ACHN (cell line): ENCODE measurements at places on chromosomes 6 and 20.

DNA sequence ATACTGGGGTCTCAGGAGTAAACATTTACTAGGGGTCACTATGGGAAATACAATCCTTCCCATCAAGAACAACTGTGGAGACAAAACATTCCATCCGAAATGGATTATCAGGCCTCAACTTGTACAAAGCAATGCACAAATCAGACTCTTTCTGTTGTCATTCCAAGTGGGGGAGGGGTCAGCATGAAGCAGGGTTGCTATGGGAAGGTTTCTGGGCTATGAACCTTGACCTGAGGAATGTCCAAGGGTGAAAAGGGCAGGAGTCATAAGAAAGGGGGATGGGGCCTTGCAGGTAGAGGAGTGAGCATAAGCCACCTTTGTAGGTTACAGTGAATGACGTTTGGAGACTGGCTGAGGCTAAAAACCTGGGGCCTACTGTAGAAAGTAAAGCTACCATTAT, 3.1 kb downstream of the METTL24 start:
- no peak for DNase-seq

GRCh38 chr20:59850018-59850641, 83.3 kb downstream of the SYCP2 start:
- peak; percentile 49 for DNase-seq

GRCh38 chr6:25579391-25579883, 72.6 kb upstream of the SCGN start:
- no peak for DNase-seq

GRCh38 chr20:39298571-39299506, 336.7 kb downstream of the DHX35 start:
- DNase-seq = no peak

- no peak for DNase-seq
Observed at GRCh38 chr6:21151530-21151929, 442.0 kb upstream of the SOX4 start.

DNA sequence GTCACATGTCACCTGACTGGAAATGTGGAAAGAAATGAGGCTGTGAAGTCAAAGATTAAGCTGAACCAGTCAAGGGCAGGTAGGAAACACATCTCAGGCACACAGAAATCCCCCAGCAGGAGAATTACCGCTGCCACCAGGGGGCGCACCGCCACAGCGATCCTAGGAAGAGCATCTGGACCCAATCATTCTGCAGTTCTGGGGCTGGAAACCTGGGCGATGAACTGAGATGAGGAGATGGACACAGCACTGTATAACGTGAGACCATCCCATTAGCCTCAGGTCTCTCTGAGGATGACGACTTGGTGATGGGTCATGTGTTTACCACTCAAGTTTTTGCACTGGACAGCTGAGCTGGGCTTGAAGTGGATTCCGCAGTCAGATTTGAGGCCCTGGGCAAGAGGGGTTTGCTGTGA, 6.5 kb upstream of the SLC24A3 start:
- DNase-seq = peak; percentile 44

DNA sequence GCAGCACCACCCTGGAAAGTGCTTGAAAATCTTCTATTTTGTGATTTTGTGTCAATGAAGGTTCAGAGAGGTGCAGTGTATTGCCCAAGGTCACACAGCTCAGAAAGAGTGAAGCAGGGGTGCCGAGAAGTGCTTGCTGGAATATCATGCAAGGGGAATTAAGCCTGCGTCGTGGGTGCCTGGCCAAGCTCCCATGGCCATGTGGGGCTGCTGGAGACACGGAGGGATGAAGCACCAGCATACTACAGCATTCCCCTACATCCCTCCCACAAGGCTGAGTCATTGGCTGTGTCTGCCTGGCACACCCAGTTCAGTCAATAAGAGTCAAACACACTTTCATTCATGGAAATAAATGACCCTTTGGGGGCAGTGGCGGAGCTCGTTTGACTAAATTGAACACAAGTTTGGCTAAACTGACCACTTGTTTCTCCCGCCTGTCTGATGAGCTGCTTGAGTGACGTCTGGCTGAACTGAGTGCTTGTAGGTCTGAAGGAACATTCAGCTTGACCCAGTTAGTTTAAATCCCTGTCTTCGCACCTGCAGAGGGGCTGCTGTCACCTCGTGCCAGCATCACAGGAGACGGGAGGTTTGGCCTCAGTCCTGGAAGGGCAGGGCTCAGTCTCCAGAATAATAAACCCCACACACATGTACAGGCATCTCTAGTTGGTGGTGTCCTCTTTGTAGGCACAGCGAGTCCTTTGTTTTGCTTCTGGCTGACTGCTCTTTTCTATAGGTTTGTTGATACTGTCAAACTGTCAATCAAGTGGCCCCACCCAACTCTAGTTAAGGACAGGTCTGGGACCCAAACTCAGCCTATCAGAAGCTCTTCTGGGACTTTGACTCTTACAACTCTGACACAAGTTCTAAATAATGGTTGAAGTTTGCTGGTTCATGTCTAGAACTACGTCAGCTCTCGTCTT, 8.4 kb upstream of the TGM2 start:
- DNase-seq = peak; percentile 80

- peak; percentile 47 for DNase-seq
Observed at GRCh38 chr20:61531553-61532345, 279.7 kb downstream of the CDH4 start.

DNA sequence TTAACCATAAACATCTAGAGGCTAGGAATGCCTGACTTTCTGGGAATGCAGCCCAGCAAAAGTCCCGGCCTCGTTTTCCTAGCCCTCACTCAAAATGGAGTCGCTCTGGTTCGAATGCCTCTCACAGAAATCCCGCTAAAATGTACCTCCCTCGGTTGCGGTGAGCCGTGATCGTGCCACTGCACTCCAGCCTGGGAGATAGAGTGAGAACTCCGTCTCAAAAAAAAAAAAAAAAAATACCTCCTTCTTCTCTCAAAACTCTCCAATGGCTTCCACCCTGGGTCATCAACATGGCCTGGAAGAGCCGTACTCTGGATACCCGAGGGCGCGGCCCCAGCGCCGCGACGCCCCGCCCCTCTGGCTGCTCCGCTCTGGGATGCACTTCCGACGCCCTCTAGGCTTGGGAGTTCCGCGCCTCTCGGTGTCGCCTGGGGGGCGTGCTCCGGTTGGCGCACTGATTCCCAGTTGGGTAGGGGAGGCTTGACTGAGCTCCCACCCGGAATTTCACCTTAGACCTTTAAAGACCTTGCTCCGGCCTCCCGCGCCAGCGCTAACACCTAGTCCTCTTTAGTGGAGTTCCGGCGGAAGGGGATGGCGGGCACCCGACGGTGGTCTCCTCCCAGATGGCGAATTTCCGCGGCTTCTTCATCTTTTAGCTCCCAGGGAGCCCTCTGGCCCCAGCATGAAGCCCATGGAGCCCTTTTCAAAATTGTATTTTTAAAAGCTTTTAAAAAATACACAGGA, 12.3 kb downstream of the HMGN4 start:
- peak; percentile 55 for DNase-seq

DNA sequence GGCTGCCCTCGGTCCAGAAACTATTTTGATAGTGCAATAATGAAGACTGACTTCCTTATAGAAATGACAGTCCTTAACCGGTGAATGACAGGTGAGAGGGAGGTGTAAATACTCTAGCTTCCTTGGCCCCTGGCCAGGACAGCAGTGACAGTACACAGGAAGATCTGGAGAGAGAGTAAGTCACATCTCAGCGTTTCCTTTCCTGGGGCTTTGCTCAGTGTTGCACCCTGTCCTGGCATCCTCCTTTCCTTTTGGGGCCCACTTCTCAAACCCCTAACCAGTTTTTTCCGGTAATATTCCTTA, 336.9 kb downstream of the CD83 start:
- DNase-seq = no peak

GRCh38 chr6:33375143-33375671, 16.4 kb upstream of the KIFC1 start:
- DNase-seq = peak; percentile 62

DNA sequence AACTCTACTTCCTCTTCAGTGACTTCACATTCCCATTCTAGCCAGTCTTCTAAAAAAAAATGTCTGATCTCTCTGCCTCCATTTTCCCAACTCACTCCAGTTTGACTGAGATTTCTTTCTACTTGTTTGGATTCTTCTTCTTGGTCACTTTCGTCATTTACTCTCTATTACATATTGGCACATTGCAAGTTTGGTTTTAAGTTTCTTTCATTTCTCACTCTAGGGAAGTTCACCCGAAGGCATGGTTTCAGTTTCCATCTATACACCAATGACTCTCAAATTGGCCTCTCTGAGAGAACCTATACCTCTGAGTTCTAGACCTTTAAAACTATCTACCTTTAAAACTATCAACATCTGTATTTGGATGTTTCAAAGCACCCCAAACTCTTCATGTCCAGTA, 51.3 kb downstream of the CD109 start:
- no peak for DNase-seq

GRCh38 chr6:13004601-13005000, 288.0 kb downstream of the PHACTR1 start:
- DNase-seq = no peak

GRCh38 chr6:31572041-31572911, at the start of gene LTA:
TSS of gene LTA (plus strand) at chr6:31572289. CDS start at chr6:31572743, 454 bp downstream.
- no peak for DNase-seq

DNA sequence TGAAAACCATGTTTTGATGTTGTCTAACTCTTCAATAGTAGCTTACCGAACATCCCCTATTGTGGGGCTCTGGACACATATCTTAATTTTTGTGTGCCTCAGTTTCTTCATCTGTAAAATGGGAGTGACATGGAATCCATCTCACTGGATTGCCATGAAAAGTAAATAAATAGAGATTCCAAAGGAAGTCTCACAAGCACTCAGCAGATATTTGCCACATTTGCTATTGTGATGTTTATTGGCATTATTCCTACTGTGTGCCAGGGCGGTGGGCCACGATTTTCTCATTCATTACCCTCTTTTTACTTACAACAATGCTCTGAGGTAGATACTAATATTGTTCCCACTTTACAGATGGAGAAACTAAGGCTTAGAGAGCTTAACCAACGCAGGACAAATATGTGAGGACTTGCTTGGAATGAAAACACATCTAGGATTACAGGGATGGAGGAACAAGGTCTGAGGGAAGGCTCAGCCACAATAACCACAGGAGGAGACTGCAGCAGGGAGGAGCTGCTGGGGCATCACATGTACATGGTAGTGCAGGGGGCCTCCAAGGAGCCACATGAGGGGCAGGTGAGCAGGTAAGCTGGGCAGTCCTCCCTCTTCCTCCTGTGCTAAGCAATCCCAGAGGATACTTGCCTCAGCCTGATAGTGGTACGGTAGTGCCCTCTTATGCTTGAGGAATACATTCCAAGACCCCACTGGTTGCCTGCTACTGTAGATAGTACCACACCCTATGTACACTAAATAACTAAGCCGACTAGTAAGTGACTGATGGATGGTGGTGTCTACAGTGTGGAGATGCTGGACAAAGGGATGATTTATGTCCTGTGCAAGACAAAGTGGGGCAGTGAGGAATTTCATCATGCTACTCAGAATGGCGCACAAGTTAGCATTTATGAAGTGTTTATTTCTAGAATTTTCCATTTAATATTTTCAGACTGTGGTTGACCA, 176.9 kb downstream of the FOXA2 start:
- DNase-seq = no peak

DNA sequence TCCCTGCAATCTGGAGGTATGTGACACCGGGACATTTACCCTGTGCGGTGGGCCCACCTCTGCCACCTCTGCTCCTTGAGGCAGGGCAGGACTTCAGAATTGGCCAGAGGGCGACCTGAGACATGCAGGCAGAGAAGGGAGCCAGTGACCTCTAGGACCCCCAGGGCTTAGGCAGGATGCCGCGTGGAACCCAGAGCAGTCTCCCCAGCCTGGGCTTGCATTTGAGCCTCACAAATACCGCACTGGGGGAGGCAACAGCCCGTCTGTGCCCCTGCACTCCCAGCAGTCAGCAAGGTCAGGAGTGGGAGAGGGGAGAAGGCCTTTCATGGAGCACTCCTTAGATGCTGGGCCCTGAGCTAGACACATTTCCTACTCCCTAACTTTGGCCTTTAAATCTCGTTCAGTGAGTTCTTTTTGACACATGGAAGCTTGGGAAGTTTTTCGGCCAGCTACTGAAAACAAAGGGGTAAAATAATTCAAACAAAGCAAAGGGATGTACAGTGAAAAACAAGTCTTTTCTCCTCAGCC, 41.7 kb downstream of the C20orf203 start:
- DNase-seq = no peak

DNA sequence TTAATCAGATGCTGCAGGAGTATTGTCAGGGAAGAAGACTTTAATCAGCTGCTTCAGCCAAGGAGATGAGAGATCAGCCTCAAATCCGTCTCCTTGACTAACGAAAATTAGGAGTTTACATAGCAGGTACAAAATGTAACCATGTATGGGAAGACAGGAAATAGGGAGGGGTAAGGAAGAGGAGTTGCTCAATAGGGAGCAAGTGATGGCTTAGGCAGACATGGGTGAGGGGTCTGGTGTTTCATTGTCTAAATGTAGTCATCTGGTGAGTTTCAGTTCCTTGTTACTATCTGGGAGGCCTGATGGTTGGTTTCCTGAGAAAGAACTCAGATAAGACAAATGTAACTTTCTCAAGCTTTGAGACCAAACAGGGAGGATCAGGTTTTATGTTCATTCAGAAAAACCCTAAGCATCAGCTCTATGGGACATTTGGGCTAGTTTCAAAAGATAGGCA, 217.3 kb upstream of the SULF2 start:
- no peak for DNase-seq

DNA sequence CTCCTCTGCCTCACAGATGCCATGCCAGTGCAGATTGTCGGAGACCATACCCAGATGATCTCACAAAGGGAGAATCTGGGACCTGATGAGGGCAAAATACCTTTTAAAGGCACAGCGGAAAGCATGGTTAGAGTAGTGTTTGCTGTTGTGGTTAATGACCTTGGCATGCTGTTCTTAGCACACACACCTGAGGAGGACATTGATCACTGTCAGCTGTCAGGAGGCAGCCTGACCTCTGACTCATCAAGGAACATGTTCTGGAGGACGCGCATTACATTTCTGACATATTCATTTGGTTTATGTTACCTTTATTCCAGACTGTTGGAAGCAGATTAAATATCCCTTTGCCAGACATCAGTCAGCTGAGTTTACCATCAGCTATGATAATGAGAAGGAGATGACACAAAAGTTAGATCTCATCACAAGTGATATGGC, 57.1 kb downstream of the GOPC start:
- DNase-seq = no peak

DNA sequence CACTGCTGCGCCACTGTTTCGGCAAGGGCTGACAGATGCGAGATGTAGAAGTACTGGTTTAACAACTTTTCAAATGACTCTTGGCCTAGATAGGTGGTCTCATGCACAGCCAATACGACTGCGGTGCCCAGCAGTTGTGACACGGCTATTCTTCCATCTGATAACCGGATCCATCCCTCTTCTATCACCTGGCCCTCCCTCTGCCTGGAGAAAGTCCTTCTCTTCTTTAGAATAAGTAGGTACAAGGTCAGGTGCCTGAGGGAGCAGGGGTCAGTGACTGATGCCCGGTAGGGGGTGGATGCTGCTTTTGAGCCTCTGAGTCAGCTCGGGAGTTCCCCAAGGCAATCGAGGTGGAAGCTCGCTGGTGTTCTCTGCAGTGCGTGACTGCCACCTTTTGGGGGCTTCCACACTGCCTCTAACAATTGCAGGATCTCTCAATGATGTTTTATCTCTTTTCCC, 166.8 kb upstream of the GRIK2 start:
- peak; percentile 44 for DNase-seq
